Activated CD4-positive, alpha-beta T cell treated with anti-CD3 and anti-CD28 coated beads, Interleukin-2, amount 50 U/mL, for 16 hours (primary cell): ENCODE measurements at places on chromosomes 16 and 17.

- DNase-seq: no peak
These were observed 46.1 kb upstream of the RPL38 start for GRCh38 chr17:74157366-74157765.

- peak; percentile 61 for DNase-seq
These were observed 7.5 kb downstream of the NETO2 start for GRCh38 chr16:47136099-47136842.

- peak; percentile 77 for DNase-seq
These were observed 8.2 kb downstream of the USP22 start for GRCh38 chr17:21034340-21035235.

DNA sequence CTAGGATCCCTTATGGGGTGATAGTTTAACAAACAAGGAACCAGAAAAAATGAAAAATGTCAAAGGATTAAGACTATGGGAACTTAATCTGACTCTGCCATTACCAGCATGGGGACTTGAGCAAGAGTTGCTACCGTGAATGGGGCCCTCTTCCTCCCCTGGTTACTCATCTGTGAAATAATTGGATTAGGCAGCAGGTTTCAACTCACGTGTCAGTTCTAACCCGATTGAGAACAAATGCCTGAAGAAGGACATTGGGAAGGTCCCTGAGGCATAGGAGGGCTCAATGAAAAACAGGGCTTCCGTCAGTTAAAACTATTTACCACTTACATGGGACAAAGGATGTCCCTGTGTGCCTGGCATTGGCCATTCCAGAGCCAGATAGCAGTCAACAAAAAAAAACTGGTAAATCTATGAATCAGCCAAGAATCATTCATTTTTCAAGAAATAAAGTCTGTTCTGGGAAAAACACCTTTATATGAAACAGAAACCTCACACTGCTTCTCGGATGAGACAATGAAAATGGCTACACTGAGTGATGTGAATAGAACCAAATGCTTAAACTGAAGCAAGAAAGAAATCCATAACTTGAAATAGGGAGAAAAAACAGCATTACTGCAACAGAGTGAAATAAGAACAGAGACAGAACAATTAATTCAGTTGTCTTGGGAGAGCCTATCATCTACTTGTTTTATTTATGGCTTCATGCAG lies 104.3 kb downstream of the ADAMTS18 start:
- DNase-seq: peak; percentile 63

DNA sequence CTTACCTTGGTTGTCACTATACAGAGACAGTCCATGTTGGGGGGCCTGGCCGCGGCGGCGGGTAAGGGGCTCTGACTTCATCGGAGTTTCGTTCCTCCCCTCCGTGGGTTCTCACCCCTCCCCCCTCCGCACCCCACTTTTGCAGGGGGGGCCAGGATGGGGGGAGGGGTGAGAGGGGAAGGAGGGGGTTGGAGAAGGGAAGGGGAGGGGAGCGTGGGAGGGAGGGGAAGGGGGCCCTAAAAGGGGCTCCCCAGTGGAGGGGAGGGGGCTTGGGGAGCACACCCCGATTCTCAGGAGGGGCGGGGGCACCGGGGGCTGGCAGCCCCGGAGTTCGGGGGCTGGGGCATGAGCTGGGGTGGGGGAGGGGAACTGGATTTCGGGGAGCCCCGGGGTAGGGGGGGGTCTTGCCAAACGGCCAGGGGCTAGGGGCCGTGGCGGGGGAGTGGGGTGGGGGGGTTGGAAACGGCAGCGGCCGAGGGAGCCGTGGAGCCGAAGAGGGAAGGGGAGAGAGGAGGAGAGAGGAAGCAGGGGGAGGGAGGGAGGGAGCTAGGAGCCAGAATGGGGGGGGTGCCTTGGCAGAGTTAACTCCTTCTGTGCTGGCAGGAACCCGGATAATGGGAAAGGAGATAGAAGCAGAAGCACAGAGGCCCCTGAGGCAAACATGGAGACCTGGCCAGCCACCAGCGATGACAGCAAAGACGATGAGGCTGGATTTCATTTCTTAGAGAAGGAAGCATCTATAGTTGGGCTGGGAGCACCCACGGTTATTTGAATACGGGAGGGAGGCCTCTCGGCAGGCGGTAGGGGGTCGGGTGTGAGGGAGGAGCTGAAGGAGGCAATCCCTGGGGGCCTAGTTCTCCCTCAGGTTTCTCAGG lies 2.3 kb downstream of the DLG4 start:
- no peak for DNase-seq

- DNase-seq: no peak
These were observed 74.1 kb downstream of the SREBF1 start for GRCh38 chr17:17762744-17763105.

- DNase-seq: no peak
These were observed 79.7 kb downstream of the PLD6 start for GRCh38 chr17:17126131-17127110.

DNA sequence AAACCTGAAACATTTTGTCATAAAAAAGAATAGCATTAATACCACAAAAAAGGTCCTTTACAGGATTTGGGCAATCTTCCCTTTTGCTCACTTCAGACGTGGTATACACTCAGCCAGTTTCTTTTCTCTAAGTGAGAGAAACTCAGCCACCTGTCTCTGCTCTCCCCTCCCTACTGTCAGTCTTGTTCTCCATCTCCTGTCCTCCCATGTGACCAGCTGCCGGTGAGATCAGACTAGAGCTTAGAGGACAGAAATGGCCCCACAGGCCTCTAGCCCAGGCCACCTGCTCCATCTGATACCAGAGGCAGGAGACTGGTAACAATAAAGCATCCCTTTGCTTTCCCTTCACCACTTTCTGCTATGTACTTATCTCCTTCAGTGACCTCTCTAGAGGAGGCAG lies 34.9 kb downstream of the CMC2 start:
- no peak for DNase-seq

- DNase-seq: no peak
These were observed 211.7 kb downstream of the FTO start for GRCh38 chr16:53915452-53916160.

GRCh38 chr16:17227278-17227677 lies 243.5 kb downstream of the XYLT1 start:
- DNase-seq: no peak

GRCh38 chr17:36212966-36213365 lies 2.1 kb downstream of the CCL4L2 start:
- DNase-seq: no peak

GRCh38 chr17:81727324-81728031 lies 15.4 kb downstream of the SLC25A10 start:
- DNase-seq: no peak

- DNase-seq: no peak
These were observed 65.2 kb downstream of the ZZEF1 start for GRCh38 chr17:4077581-4077980.

- no peak for DNase-seq
These were observed 119.9 kb upstream of the IRX6 start for GRCh38 chr16:55204069-55204468.

- no peak for DNase-seq
These were observed 7.6 kb downstream of the CCR7 start for GRCh38 chr17:40557531-40558299.

- DNase-seq: no peak
These were observed 27.2 kb downstream of the SPNS2 start for GRCh38 chr17:4525691-4526397.

- peak; percentile 50 for DNase-seq
These were observed 22.7 kb downstream of the PEMT start for GRCh38 chr17:17568772-17569195.

DNA sequence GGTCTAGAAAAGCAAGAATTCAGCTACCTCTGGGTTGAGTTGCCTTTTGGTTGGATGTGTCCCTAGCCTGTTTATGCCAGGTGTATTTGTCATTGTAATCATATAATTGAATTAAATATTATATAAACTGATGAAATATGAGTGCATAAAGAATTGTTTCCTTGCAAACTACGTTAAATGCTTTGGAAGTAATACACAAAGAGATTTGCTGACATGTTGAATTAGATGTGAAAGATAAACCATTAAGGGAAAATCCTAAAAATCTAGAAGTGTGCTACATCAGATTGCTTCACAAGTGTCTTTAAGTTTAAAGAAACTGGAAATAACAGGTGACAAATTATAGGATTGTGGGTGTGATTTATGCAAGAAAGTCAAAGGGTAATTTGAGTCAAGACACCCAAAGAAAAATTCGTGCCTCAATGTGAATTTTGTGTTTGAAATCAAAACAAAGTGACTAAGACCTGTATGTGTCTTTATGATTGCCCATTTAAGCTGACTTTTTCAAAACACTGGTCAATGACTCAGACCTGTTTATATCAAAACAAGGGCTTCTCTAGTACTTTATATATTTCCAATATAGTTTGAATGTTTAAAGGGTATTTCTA lies 5.1 kb upstream of the PYY start:
- DNase-seq: peak; percentile 24

GRCh38 chr16:55421226-55421625 lies 57.8 kb upstream of the MMP2 start:
- no peak for DNase-seq

DNA sequence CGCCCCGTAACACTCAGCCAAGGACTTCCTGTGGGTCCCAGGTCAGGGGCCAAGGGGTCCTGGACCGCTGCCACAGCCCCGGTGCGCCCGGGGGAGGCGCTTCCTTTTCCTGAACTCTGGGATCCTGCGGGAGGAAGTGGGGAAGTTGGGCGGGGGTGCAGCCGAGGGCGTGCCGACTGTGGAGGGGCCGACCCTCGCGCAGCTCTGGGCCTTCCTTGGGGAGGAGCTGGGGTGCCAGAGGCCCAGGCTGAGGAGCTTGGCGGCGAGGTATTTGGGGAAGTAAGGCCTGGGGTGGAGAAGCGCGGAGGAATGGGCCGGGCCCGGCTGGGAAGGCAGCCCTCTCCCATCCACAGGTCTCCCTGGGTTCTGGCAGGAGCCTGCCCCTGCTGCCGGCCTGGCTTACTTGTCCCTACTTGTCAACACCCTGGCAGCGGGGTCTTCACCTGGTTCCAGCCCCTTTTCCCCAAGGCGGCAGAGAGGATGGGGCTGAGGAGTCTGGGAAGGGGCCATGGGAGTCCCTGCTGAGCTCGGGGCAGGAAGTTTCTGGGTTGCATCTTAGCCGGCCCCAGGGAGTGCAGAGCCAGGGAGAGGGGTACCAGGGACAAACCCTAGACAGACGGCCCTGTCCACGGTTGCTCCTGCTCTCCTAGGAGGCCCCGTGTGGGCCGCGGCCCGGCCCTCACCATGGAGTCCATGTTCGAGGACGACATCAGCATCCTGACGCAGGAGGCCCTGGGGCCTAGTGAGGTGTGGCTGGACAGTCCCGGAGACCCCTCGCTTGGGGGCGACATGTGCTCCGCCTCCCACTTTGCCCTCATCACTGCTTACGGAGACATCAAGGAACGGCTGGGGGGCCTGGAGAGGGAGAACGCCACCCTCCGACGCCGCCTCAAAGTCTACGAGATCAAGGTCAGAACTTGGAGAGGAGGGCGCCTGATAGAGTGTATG lies 1.7 kb downstream of the TBKBP1 start:
- no peak for DNase-seq

DNA sequence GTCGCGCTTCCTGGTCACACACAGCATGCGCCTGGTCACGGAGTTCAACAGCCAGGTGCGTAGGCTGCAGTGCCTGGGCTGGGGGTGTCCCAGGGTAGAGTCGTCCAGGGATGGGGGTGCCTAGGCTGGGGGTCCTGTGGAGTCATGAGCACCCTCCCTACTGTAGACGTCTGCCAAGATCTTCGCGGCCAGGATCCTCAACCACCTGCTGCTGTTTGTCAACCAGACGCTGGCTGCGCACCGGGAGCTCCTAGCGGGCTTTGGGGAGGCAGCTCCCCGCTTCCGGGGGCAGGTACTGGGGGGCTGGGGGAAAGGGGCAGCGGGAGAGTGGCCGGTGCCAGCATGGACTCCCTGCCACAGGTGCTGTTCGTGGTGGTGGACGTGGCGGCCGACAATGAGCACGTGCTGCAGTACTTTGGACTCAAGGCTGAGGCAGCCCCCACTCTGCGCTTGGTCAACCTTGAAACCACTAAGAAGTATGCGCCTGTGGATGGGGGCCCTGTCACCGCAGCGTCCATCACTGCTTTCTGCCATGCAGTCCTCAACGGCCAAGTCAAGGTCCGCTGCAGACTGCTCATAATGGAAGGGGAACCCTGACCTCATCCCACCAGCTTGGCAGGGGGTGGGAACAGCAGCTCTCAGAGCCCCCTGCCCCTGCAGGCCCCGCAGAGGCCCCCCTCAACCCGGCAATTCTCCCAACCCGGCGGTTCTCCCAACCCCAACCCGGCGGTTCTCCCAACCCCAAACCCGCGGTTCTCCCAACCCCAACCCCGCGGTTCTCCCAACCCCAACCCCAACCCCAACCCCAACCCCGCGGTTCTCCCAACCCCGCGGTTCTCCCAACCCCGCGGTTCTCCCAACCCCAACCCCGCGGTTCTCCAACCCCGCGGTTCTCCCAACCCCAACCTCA lies 2.4 kb downstream of the PDIA2 start:
- no peak for DNase-seq

- no peak for DNase-seq
These were observed 18.5 kb upstream of the TERF2 start for GRCh38 chr16:69404275-69404805.

DNA sequence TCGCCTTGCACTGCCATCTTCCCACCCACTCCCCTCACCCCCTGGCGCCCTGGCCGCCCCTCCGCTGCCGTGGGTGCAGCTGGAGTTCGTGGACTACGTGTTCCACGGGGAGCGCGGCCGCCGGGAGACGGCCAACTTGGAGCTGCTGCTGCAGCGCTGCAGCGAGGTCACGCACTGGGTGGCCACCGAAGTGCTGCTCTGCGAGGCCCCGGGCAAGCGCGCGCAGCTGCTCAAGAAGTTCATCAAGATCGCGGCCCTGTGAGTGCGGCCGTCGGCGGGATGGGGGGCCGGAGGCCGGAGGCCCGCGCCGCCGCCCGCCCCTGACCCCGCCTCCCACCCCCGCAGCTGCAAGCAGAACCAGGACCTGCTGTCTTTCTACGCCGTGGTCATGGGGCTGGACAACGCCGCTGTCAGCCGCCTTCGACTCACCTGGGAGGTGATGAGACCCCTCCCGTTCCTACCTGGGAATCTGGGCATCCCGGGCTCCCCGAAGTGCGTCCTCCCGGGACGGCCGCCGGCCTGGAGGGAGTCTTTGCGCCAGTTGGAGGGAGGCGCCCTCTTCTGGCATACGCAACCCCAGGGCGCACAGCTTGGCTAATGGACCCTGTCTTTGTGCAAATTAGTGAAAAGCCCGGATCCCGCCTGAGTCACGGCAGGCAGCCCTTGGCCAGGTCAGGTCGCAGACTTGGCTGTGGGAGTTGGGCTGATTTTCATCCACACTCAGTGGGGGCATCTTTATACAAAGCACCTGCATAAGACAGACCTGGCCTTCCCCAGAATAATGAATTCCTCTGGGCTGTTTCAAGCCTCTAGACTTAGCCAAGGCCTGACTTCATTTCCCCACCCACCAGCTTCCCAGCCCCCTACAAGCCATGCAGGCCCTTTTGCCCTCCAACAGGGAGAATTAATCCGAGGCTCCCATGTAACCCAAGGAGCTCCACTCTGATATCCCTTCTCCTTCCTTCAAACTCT lies 14.3 kb downstream of the RAPGEFL1 start:
- DNase-seq: peak; percentile 64

- no peak for DNase-seq
These were observed 61.2 kb downstream of the MEAK7 start for GRCh38 chr16:84443166-84443802.

DNA sequence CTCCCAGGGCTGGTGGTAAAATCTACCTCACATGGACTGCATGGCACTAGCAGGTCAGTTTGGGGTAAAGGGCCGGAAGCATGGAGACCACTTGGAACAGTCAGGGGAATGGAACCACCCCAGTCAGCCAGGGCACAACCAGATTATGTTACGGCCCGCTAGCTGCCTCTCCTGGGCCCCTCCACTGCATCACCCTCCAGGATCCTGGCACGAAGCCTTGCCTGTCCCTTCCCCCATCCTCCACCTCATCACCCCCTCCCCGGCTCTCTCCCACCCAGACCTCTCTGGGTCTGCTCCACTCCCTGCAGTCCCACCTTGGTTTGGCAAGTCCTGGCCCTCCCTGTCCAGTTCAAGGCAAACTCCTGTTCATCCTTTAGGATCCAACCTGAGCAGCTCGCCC lies 91.7 kb downstream of the CLEC16A start:
- no peak for DNase-seq
